GF-D8 (cell line): ENCODE measurements at places on chromosomes 16 and 17.
A peak's percentile ranks its signal among the peaks of the same experiment; 100 is the strongest.

- no peak for DNase-seq
Observed at GRCh38 chr17:72440961-72441360, 320.1 kb downstream of the SOX9 start.

- DNase-seq = no peak
Observed at GRCh38 chr17:33989361-33990148, 265.5 kb upstream of the CCL2 start.

- DNase-seq = no peak
Observed at GRCh38 chr16:30005341-30006094, 5.3 kb downstream of the DOC2A start.

DNA sequence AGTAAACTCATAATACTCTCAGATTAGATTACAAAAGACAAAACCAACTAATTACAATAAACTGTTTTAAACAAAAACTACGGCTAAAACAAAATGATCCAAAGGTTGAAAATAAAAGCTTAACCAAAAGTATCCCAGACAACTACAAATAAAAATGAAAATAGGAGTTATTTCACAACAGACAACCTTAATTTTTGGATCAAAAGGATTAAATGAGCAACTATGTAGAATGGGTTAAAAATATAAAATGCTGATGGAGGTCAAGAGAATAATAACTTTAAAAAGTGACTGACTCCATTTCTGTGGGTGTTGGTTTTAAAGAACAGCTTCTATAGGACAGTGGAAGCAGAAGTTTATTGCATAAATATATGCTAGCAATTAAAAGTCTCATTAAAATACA lies 28.6 kb downstream of the METTL16 start:
- DNase-seq = no peak

GRCh38 chr16:57039148-57039812 lies 49.9 kb downstream of the NLRC5 start:
- peak; percentile 97 for DNase-seq

DNA sequence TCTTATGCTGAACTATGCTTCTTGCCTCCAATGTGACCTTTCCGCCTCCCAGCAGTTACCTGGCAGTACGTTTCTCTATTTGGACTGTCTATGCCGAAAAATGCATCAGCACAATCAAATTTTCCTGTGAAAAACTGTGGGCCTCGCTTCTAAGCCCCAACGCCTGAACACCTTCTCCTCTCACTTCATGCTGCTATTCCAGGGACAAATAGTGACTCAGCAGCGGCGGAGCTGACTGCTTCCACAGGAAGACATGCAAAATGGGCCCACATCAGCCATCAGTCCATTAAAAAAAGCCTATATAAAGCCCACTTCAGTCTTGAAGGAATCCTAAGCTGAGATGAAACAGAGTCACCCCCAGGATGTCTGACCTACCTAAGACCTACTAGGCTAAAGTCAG lies 10.5 kb upstream of the PIP4K2B start:
- no peak for DNase-seq

DNA sequence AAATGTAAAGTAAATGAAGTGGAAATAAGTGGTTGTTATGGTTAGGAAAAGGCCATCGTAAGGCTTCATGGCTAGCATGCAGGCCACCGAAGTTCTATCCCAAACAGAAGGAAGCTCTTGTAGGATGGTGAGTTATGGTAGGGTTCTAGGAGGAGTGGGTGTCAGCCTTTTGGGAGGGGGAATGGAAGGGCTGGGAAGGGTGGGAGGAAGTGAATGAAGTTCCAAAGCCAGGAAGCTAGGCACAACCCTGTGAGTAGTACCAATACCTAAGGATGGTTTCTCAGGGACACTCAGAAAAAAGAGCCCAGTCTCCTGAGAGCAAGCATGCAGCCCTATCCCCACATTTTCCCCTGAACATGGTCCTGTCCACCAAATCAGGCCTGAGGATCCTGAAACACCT lies 36.3 kb upstream of the CDRT4 start:
- DNase-seq = no peak
